Right renal pelvis (tissue), 4 donors: ENCODE measurements at places on chromosomes 12 and 14.

DNA sequence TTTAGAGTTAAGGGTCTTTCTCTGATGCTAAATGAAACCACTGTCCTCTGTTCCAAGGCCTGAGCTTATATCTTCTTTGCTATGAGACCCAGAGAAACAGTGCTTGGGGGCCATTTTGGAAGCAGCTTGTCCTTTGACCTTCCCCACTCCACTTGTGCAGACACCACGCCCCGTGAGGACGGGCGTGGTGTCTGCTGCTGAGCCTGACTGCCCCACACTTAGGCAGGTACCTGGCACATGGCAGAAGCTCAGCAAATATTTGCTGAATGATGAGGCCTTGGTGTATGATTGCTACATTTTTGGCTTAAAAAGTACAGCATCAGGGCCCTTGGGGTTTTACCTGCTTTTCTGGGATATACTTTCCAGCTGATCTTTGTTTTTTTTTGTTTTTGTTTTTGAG lies 69.9 kb downstream of the RASSF3 start:
- DNase-seq = no peak

GRCh38 chr12:21891751-21892217 lies 49.4 kb downstream of the ABCC9 start:
- DNase-seq = no peak

DNA sequence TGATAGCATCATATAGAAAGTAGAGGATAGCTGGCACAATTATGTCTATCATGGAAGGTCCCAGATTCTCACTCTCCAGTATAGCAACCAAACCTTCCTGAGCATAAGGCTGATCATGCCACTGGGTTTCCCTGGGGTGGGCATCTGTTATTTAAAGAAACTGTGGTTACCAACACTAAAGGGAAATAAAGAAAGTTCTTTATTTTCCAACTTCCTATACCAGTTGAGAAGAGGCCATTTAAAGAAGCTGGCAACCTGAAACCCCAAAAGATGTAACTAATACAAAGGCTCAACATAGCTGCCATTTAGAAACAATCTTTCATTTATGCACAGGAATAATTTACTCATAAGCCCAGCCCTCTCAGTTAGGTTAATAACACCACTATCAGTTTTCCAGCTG lies 3.1 kb downstream of the BCAT1 start:
- DNase-seq = no peak

DNA sequence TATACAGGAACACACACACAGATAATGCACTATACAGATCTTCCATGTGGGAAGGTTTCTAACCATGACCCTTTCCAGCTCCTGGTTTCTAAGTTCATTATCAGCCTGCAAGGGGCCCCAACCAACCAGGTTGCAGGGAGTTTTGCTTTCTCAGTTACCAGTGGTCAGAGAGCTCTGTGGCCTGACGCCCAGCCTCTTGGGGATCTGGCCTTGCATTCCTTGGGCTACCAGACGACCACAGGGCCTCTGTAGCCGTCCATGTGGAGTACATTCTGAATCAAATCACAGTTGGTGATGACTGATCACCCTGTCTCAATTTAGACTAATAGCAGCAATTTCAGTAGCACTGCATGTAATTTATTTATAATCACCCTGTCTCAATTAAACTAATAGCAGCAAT lies 47.5 kb downstream of the PAH start:
- DNase-seq = no peak

DNA sequence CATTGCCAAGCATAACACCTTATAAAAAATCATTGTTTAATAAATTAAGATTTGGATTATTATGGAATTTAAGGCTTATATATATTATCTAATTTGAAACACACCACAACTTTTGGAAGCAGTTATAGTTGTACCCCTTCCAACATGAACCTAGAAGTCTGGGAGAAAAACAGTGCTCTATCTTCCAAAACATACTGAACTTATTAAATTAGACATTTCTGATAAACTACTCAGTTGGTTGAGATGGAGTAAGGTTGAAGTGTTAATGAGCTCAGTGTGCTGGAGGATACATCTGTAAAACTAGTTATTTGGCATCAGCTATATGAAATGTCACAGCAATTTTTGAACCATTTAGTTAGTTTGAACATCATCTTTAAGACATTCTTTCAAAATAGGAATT lies 227.4 kb downstream of the ALX1 start:
- DNase-seq = no peak

GRCh38 chr12:67449591-67450052 lies 180.5 kb downstream of the CAND1 start:
- DNase-seq = no peak
